ENCODE measurements at places on chromosomes 2 and 18.

DNA sequence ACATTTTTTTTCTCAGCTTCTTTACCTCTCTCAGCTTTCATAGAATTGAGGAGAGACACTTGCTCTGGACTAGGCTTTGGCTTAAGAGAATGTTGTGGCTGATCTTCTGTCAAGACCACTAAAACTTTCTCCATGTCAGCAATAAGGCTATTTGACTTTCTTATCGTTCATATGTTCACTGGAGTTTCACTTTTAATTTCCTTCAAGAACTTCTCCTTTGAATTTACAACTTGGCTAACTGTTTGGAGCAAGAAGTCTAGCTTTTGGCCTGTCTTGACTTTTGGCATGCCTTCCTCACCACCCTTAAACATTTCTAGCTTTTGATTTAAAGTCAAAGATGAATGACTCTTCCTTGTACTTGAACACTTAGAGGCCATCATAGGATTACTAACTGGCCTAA lies 104.4 kb upstream of the SLC39A10 start:
- no peak for DNase-seq

- no peak for DNase-seq
Observed at GRCh38 chr2:234483568-234484251, 13.2 kb downstream of the ARL4C start.

DNA sequence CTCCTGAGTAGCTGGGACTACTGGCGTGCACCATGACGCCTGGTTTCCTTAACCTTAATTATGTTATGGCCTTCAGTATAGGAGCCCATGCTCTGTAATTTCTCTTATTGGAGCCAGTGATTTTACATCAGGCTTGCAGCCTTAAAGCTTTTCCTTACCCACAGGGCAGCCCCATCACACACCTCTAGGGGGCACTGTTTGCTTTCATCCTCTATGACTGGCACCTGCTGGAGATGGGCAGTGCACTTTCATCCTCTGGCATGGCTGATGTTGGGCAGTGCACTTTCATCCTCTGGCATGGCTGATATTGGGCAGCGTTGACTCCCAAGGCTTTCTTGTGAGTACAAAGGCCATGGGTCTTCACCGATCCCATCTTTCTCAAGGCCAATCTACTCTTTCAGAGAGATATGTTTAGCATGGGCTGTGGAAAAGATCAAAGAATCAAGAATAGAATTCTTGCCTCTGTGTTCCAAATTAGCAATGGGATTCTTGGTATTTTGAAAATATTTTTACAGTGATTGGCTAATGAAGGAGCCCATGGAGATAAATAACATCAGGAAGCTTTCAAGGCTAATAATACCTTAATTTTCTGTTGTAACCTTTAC lies 80.7 kb upstream of the MEX3C start:
- DNase-seq = no peak

DNA sequence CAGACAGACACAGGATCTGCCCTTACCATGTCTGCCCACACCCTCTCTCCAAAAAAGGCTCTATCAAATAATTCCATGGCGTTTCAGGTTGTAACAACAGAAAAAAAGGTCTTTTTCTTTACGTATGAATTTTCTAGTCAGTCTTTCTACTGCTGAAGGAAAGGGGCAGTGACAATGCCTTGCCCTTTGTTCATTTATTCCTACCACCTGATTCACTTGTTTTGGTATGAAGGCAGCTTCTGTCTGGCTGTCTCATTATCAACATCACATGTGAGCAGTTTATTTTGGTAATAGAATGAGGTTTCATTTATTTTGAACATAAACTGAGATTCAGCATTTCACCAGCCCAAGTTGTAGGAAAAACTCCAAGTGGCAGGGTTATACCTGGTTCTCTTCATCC lies 94.3 kb upstream of the KLF7 start:
- no peak for DNase-seq

GRCh38 chr18:10681581-10682367 lies 155.9 kb downstream of the NAPG start:
- no peak for DNase-seq

DNA sequence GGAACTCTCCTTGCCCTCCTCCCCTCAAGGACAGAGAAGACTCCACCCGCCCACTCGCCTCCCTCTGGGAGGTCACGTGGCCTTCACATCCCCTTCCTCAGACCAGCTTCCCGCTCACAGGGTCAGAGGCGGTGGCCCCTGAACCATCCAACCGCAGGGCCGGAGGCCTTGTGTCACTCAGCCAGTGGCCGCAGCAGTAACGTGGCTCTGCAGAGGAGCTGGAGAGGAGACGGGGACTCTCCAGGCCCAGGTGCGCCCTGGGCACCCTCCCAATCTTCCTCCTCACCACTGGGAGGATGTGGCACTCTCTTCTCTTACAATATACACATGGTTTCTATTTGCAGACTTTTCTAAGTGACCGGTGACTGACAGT lies 161.7 kb downstream of the TWIST2 start:
- DNase-seq = no peak

GRCh38 chr2:226600184-226600583 lies 199.4 kb downstream of the IRS1 start:
- no peak for DNase-seq

DNA sequence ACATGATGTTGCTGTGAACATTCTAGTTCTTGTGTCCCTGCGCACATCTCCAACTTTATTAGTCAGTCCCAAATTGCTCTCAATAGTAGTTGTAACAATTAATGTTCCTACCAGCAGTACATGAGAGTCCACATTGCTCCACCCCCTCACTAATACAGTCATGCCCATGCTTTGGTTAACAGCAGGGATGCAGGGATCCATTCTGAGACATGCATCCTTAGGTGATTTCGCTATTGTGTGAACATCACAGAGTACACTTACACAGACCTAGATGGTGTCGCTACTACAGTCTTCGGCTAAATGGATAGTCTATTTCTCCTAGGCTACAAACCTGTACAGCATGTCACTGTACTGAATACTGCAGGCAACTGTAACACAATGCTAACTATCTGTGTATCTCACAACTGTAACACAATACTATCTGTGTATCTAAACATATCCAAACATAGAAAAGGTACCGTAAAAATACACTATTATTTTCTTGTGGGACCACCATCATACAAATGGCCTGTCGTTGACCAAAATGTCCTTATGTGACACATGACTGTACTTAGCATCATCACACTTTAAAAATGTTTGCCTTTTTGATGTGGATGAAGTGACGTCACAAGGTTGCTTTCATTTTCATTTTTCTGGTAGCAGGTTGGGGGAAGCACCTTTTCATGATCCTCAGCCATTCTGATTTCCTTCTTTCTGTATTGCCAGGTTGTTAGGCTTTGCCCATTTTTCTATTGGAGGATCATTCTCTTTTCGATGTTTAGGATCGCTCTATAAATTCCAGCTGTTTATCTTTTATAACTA lies 82.9 kb upstream of the RNF152 start:
- no peak for DNase-seq

- no peak for DNase-seq
Observed at GRCh38 chr2:38180754-38181153, 104.8 kb upstream of the CYP1B1 start.

- DNase-seq = no peak
Observed at GRCh38 chr2:157439824-157440186, 4.1 kb downstream of the CYTIP start.

DNA sequence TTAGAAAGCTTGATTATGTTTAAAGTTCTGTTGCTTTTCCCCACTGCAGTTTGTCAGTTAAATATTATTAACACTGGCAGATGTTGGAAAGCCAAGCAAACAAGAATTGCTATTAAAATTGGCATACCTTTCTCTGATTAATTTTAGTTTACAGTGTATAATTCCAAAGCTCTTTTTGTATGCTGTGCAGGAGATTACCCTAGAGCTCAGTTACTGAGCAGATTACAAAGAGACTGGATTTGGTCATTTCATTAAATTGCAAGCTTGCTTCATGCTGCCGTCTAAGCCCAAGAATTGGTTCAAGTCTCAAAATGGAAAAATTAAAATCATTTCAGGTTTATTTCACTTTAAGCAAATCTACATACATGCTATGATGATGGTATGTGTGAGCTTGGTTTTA lies 2.3 kb downstream of the ASAP2 start:
- no peak for DNase-seq

DNA sequence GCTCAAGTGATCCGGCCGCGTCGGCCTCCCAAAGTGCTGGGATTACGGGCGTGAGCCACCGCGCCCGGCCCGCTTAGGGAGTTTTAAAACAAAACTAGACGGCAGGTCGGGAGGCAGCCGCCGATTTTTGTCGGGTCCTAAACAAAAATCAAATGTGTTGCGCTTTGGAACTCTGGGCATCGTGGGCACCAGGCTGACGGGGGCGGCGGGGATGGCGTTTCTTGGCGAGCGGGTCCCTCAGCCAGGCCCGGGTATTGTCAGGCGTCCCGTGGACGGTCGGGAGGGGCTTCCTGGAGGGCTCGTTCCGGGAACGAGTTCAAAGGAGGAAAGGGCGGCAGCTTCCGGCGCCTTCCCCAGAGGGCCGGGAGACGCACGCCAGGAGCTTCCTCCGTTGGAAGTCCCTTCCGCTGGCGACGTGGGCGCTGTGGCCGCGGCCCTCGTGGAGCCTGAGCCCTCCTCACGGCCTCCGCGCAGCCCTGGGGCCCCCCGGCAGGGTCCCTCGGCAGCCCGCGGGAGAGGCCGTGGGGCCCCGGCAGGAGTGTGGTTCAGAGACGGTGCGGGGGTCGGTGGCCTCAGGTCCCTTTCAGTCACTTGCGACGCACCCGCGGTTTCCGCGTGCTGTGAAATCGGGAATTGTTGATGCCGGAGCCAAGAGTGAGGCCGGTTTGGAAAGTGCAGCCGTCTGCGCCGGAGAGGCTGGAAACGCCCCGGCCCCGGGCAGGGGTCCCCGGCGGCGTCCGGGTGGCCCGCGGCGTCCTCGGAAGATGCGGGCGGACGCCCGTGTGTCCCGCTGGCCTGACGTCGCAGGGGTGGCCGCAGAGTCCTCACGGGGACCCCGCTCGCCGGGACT lies 59.3 kb downstream of the EMILIN2 start:
- no peak for DNase-seq

- no peak for DNase-seq
Observed at GRCh38 chr2:200341376-200341775, 34.9 kb downstream of the SPATS2L start.

DNA sequence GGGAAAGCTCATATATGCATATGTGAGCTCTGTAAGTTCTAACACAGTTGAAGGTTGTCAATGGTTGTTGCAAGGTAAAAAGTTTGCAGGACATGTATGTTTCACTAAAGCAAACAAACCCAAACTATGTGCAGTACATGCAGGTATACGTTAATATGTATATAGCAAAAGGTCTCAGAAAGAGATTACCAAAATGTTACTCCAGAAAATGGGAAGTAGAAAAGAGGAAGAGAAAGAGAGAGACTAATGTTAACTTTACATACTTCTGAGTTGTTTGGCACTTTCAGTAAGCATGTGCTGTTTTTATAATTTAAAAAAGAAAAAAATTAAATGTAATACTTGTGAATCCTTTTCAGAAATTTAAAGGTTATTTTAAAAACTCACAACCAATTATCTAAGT lies 32.8 kb upstream of the PEX13 start:
- DNase-seq = no peak

DNA sequence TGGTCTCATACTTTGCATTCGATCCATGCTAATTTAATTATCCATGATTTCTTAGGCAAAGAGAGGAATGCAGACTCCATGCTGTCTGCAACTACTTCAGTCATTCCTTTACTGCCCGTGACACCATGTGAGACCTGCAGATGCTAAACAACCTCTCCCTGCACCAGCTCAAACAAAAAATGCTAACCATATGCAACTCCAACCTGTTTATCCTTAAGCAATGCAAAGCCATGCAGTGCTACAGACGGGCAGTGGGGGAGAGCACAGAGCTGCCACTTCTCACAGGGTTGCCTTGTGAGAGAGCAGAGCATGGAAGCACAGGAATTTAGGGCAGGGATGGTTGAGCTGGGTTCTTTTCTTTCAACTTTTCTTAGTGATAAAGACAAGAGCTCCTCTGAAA lies 74.9 kb upstream of the KLHL14 start:
- DNase-seq = no peak
